ENCODE measurements at places on chromosomes 5 and 9.

GRCh38 chr5:10118150-10118549 is 131.5 kb downstream of the ATPSCKMT start:
- DNase-seq: no peak

GRCh38 chr5:133610489-133611356 is 1.6 kb downstream of the FSTL4 start:
- peak; percentile 14 for DNase-seq

DNA sequence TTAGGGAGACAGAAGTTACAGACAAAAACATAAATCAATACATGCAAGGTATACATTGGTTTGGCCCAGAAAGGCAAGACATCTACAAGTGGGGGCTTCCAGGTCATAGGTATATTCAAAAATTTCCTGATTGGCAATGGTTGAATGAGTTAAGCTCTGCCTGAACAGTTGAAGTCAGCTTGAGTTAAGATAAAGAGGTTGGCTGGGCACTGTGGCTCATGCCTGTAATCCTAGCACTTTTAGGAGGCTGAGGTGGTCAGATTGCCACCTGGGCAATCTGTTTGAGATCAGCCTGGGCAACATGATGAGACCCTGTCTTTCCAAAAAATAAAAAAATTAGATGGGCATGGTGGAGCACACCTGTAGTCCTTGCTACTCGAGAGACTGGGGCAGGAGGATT is 16.3 kb downstream of the TMC1 start:
- no peak for DNase-seq

- DNase-seq: no peak
Observed at GRCh38 chr9:4927701-4928100, 57.4 kb upstream of the JAK2 start.

- DNase-seq: no peak
Observed at GRCh38 chr5:149800633-149801032, 70.5 kb downstream of the PPARGC1B start.

- no peak for DNase-seq
Observed at GRCh38 chr5:113119246-113119924, 142.8 kb downstream of the DCP2 start.

DNA sequence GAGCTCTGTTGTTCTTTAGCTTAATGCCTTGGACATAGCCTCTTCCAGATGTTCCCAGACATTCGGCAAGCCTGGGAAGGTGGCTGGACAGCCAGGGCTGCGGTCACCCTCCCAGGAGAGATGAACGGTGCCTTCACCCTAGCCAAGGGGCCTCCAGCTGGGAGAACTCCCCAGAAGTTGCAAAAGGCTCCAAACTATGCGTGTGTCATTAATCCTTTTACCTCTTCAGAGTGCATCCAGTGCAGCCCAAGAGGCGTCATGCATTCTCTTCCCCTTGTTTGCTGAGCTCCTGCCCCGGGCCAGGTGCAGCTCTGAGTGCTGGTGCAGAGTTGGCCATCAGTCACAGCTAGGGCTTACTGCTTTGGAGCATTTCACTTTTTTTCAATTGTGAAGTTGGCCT is 22.8 kb downstream of the HMCN2 start:
- no peak for DNase-seq

GRCh38 chr5:38330207-38330606 is 71.8 kb downstream of the EGFLAM start:
- DNase-seq: no peak

GRCh38 chr5:35598707-35599370 is 18.8 kb upstream of the SPEF2 start:
- DNase-seq: no peak

DNA sequence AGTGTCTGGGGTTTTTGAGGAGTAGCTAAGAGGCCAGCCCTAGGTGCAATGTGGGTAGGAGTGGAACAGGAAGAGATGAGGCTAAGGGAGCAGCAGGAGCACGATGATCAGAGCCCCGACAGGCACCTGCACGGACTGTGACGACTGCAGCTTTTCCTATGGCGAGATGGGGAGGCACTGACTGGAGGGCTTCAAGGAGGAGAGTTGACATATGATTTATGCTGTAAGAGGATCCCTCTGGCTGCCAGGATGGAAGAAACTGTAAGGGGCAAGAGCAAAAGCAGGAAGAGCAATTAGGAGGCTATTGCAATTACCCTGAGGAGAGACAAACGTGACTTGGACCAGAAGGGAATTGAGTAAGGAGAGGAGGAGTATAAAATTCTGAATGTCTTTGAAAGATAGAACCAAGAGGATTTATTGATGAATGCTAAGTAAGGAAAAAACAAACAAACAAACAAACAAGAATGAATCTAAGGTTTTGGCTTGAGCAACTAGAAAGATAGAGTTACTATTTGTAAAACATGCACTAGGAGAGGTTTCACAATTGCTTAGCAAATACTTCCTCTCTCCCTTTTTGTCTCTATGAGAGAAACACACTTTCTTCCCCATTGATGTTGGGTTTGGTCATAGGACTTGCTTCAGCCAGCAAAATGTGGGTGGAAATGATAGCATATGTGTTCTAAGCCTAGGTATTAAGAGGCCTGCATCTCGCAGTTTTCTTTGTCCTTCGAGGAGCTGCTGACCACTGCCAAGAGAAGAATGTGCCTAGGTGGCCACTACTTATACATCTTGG is 32.9 kb downstream of the TRPC7 start:
- no peak for DNase-seq

- DNase-seq: no peak
Observed at GRCh38 chr5:67009028-67009427, 187.6 kb downstream of the CD180 start.

DNA sequence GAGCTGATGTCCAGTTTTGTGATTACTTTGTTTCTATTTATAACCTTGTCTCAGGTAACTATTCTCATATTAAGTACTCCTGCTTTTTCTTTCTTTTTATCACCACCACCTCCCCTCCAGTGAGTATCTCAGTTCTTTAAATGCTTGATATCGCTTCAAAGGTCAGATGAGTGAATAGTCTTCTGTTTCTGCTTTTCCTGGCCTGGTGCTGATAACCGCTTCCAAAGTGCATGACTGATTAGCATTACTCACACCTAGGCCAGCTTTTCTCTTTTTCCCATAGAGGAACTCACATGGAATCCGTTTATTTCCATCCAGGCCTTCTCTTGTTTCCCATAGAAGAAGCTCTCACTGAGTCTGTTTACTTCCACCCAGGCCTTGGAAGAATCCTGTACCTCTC is 3.2 kb downstream of the SLC36A1 start:
- no peak for DNase-seq

- no peak for DNase-seq
Observed at GRCh38 chr5:102107865-102108264, 188.2 kb downstream of the SLCO4C1 start.

DNA sequence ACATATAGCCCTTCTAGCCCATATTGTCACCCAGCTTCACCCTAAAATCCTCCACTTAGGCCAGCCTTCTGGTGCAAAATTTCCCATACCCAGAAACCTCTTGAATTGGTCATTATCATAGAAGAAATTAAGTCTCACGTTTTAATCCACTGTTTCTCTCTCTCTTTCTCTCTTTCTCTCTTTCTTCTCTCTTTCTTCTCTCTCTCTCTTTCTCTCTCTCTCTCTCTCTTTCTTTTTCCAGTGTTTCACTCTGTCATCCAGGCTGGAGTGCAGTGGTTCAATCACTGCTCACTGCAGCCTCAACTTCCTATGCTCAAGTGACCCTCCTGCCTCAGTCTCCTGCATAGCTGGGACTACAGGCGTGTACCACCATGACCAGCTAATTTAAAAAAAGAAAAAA is 363.4 kb downstream of the TMEM167A start:
- DNase-seq: no peak

- no peak for DNase-seq
Observed at GRCh38 chr5:14840624-14841023, 31.0 kb downstream of the ANKH start.

DNA sequence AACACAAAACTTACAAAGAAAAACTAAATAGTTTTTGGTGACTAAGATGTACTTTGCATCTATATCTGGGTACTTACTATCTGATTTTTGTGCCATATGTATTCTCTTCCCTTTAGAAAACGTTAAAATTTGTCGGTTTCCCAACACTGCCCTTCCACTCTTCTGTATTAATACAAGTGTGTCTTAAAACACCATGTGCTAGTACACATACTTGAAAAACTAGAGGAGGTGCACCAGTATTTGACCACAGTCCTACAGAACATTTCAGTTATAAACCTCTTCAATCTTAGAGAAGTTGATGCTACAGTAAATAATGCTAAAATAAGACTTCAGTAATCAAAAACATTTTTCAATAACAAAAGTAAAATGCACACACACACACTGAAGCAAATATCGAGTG is 251.2 kb downstream of the EFNA5 start:
- no peak for DNase-seq

DNA sequence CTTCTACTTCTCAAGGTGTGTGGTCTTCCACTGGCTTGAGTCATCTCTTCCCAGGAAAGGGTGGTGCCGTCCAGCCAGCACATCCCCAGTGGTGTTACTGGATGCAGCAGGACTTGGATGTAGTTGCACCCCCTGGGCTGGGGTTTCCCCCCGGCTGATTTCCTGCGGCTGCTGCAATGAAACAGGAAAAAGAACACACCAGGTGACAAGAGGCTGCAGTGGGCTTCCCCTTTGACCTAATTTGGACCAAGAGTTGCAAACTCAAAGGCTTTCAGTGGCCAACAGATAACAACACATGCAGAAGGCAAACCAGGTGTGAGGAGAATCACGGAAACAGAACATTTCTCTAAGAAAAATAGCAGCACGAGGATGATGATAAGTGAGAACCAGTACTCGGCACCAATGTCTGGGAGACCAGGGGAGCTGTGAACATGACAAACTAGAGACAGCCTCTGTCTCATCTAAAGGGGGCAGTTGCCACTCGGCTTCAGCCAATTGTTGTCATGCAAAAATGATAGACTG is 83.7 kb downstream of the PDE6A start:
- DNase-seq: no peak

Measured in activated T-cell treated with anti-CD3 and anti-CD28 coated beads for 1 hour (primary cell).